A673 (cell line): ENCODE measurements at places on chromosomes 1 and 21. TPM values are rescaled to one million over a fixed set of nuclear protein-coding genes. Genes with fewer than 3 reads are reported as not detected.

Gene YRDC
- 30.4 and 38.5 TPM in 2 replicates for total RNA-seq

- peak; percentile 78 for DNase-seq
These were observed 746 bp downstream of the AK4 start for GRCh38 chr1:65148548-65149350.

Gene FH
- 73.6 and 75.4 TPM in 2 replicates for total RNA-seq

DNA sequence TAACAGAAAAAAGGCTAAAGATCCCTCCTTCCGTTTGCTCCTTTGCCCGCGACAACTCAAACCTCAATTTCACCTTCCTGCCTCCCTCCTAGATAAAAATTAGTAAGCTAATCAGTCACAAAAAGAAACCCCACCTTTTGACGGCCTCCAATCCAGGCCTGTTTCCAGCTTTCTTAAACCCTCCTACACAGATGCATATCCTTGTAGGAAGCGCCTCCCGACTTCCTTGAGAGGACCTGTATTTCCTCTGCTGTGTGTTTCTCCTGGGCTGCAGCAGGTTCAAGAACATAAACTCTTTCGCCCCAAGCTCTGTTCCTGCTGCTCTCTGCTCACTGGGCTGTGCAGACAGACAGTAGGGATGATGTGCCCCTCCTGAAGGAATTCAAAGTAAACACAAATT lies 168.8 kb downstream of the CYYR1 start:
- no peak for DNase-seq

Gene ROR1
- 7.4 and 8.3 TPM in 2 replicates for total RNA-seq

DNA sequence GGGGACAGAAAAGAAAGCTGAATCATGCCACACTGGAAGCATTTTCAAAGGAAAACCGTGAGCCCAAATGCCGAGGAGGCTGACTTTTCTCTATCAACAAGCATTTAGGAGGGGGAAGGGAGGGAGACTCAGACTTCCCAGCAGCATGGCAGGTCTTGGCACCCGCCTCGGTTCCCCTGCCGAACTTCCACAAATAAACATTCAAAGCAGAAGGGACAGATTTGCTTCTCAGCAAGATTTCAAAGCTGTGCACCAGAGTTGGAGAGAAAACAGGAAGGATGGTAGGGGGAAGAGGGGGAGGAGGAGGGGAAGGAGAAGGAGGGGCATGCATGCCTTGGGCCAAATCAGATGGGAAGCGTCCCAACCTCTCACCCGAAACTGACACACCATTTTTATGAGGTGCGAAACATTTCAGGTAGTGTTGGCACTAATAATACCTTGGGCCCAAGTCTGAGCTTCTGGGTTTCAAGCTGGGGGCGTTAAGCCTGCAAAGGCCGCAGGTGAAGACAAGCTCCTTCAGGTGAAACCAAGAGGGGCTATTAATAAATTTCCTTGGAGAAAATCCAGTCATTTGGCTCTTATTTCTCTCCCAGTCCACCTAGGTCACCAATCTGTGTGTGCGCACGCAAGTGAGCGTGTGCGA lies 26.4 kb downstream of the ABCA4 start:
- DNase-seq, result peak; percentile 9

DNA sequence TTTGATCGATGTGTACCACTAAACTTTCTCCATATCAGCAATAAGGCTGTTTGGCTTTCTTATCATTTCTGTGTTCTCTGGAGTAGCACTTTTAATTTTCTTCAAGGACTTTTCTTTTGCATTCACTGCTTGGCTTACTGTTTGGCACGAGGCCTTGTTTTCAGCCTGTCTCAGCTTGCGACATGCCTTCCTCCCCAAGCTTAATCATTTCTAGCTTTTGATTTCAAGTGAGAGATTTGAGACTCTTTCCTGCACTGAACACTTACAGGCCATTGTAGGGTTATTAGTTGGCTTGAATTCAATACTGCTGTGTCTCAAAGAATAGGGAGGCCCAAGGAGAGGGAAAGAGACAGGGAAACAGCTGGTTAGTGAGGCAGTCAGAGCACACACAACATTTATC lies 120.6 kb upstream of the KCND3 start:
- DNase-seq, result no peak

GRCh38 chr1:109296782-109297181 lies 10.0 kb downstream of the MYBPHL start:
- no peak for DNase-seq

Gene DNAJC28
- total RNA-seq, result 1.7 and 2.1 TPM in 2 replicates

GRCh38 chr1:89557956-89558355 lies 33.3 kb downstream of the LRRC8B start:
- no peak for DNase-seq

- DNase-seq, result no peak
These were observed 112.7 kb downstream of the CLIC6 start for GRCh38 chr21:34781526-34781925.

Gene TLCD4
- 0.11 TPM in 1 of 2 replicates, not detected in the other for total RNA-seq
